Stimulated activated CD4-positive, alpha-beta T cell treated with anti-CD3 and anti-CD28 coated beads, Interleukin-1b, Interleukin-23, amount 100 ng/mL, for 48 hours (primary cell): ENCODE measurements at places on chromosomes 5 and 9.

DNA sequence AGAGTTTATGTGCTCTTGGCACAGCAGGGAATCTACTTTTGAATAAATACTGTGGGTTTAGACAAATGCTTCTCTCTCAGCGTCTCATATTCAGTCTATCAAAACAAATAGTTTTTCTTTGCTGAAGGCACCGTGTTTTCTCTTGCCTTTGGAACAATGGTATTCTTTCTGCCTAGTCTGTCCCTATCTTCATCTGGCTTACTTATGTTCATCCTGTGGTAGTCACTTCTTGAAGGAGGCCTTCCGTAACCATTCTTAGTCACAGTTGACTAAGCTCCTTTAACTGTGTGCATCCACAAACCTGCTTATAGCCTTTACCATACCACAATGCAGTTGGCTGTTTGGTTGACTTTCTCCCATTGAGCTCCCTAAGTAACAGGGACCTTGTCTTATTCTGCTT is 45.9 kb downstream of the LARP1 start:
- no peak for DNase-seq

- DNase-seq = no peak
Observed at GRCh38 chr9:4098031-4098430, 201.8 kb downstream of the GLIS3 start.

- DNase-seq = peak; percentile 9
Observed at GRCh38 chr5:10856683-10857337, 95.8 kb upstream of the DAP start.

DNA sequence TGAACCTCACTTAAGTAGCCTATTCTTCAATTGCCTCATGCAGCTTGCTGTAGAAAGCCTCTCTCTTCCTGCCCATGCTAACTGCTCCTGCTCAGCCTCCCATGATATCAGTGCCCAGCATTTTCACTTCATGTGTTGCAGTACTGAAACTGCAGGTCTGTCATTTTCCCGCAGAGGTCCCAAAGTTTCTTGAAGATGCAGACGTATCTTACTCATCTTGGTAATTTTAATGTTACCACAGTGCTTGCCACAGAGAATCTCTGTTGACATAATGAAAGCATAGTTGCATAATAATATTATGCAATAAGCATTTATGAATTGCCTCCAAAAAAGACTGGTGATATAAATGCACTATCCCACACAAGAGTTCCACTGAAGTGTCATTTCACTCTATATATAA is 561.1 kb upstream of the DAP start:
- no peak for DNase-seq

DNA sequence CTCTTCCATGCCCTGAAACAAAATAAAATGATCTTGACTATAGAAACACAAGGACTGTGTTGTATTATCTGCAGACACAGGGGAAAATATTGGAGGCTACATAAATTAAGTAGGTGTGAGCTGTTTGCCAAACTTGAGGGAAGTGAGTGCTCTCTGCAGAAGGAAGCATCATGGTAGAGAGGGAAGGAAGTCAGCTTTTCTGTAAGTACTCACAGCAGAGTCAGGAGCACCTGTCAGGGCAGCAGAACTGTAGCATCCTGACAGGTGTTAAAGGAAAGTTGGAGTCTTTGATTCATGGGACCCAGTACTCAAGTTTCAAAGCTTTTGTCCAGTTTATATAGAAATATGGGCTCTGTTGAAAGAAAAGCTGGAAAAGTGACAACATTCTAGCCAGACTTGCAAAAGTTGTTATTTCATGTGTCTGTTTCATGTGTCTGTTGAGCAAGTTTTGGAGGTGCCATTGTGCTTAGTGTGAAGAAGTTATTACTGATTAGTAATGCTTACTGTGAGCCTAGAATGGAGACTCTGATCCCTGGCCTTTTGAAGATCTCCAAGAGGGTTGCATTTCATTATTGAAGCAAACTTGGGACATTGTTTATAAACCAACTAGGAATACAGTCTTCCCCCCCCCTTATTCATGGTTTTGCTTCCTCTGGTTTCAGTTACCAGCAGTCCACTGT is 194.7 kb downstream of the SPATA31D1 start:
- DNase-seq = no peak
